ENCODE measurements at places on chromosomes 4 and X. TPM values are rescaled to one million over a fixed set of nuclear protein-coding genes. Genes with fewer than 3 reads are reported as not detected.

Gene RLIM
- total RNA-seq, result 30.3 TPM

Gene PDS5A
- total RNA-seq, result 115 TPM

Gene ARSD
- 1.3 TPM for total RNA-seq

Gene SLC6A14
- total RNA-seq, result not detected

Gene GLRA2
- not detected for total RNA-seq

Gene RRH
- 0.19 TPM for total RNA-seq

Gene ASB12
- 0.33 TPM for total RNA-seq
